ENCODE measurements at places on chromosomes 4 and X.

GRCh38 chrX:110310000-110310790 is 7.7 kb downstream of the AMMECR1 start:
- DNase-seq = no peak

DNA sequence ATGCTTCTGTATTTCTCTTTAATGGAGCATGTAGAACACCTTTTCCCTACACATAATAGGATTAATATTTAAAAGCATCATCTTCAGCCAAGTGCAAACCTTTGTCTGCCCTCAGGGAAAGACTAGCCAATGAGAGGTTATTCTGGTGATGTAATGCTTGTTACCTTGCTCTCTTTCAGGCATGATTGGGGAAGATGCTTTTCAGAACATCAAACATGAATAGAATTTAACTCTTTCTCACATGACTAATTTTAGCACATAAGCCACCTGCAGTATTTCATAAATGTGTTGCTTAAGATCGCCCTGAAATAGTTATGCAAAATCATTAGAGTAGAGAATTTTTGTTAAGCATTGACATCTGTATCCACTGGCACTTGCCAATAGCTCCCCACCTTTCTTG is 10.7 kb upstream of the EPGN start:
- DNase-seq = no peak

- no peak for DNase-seq
These were observed 455.3 kb downstream of the KCTD8 start for GRCh38 chr4:43993196-43993902.

GRCh38 chr4:108181704-108182103 is 13.0 kb upstream of the LEF1 start:
- no peak for DNase-seq

DNA sequence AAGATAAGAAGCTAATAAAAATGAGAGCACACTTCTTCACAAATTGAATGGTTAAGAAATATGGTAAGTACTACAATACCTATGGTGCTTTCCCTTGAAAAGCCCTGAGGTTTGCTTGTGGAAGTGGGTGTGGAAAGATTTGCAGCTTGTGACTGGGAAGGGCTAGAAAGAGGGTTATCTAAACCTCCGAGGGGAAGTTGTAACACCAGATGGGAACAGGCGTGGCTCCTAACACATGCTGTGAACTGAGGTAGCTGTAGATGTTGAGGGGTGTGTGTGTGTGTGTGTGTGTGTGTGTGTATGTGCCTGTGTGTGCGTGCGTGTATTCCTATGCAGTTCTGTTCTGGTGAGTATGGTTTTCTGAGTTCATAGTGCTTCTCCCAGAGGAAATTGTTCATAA is 21.5 kb downstream of the FRMPD4 start:
- no peak for DNase-seq

- no peak for DNase-seq
These were observed 648 bp upstream of the SCD5 start for GRCh38 chr4:82799006-82799881.

GRCh38 chr4:69718396-69719271 is 41.8 kb downstream of the SULT1B1 start:
- peak; percentile 64 for DNase-seq

- no peak for DNase-seq
These were observed 490.6 kb downstream of the RPA4 start for GRCh38 chrX:97374266-97374665.

GRCh38 chr4:14337892-14338584 is 664.2 kb upstream of the CPEB2 start:
- no peak for DNase-seq

DNA sequence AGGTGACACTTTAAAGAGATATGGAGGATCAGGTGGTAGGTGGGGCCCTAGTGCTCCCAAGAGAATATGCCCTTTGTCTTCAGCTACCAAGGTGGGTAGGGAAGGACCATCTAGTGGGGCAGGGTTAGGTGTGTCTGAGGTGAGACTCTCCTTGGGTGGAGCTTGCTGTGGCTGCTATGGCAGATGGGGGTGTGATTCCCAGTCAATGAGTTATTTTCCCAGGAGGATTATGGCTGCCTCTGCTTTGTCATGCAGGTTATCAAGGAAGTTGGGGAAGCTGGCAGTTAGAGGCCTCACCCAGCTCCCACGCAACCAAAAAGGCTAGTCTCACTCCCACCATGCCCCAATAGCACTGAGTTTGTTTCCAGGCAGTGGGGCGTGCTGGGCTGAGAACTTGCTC is 18.0 kb upstream of the SPIN2A start:
- no peak for DNase-seq

GRCh38 chr4:164538097-164538496 is 215.8 kb upstream of the SMIM31 start:
- DNase-seq = no peak

DNA sequence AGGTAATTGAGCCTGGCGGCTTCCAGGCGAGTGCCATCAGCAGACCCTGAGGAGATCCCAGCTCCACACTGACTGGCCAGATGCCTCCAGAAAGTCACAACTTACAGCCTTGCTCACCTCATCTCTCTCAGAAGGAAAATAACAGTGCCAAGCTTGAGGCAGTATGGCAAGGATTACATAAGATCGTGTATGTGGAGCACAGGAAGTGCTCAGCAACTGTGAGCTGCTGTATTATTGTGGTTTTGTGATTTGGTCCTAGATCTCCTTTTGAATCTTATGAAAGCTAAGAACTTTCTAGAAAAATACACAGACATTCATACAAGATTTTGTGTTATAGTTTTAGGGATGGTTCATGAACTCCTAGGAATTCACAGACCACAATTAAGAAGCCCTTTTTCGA is 14.0 kb downstream of the RASL11B start:
- DNase-seq = no peak

DNA sequence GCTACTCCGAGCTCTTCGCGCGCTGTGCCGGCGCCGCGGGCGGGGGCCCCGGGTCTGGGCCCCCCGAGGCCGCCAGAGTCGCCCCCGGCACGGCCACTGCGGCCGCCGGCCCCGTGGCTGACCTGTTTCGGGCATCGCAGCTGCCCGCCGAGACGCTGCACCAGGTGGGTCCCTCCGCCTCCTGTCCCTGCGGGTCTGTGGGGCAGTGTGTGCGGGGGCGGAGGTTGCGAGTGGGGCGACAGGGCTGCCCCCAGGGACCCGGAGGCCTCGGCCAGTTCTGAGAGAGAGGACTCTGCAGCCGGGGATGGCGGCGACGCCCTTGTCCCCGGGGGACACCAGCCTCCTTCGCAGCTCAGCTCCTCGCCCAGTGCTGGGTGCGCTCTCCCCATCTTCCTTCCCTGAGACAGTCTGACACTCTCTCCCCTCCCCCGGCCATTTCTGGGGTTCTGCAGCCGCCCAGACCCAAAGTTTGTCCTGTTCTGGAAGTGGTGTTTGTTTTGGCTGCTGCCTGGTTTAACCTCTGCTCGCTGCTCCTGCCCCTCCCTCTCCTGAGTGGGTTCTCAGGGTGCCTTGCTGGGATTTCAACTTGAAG is 609 bp downstream of the REPS2 start:
- DNase-seq = no peak

GRCh38 chr4:144820011-144820727 is 174.2 kb downstream of the HHIP start:
- DNase-seq = no peak

GRCh38 chr4:47519239-47519883 is 34.3 kb downstream of the ATP10D start:
- no peak for DNase-seq

- DNase-seq = no peak
These were observed 18.7 kb upstream of the ZNF157 start for GRCh38 chrX:47351706-47352105.

DNA sequence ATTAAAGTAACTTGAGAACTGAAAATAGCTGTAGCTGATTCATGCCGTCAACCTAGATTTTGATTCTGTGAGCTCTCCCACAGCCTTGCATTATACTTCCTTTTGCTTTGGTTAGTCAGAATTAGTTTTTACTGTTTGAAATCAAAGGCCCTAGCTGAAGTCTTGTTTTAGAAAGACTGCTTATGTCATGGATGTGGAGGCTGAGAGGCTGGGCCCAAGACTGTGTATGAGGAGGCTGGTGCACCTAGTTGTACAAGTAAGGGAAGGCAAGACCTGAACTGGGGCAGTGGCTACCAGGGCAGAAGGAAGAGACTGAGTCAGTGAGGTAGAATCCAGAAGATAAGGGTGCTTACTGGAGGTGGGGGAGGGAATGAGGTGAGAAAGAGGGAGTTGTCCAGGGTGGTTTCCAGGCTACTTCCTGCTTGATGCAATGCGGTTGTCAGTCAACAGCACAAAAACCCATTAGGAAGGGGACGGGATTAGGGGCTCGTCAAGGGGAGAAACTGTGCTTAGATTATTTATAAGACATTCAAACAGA is 76.2 kb upstream of the PAGE3 start:
- DNase-seq = no peak

GRCh38 chrX:65866146-65866545 is 173.7 kb downstream of the VSIG4 start:
- DNase-seq = no peak

DNA sequence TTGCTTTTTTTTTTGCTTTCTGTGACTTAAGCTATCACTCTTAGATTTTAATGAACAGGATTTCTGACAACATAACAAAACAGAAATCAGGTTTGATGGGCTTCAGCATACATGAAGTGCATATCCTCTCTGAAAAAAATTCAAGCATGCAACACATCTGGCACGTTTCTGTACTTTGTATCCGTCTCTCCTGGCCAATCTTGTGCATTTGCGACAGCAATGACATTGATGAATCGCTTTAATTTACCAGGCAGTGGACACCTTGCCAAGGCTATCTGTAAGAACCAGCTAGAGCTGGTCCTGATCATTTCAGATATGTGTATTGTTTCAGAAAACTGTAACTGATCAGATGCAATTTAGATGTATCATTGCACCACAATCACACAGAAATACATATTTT is 93.3 kb downstream of the CCSER1 start:
- DNase-seq = no peak

- DNase-seq = no peak
These were observed 84.7 kb downstream of the HPRT1 start for GRCh38 chrX:134544513-134545151.

DNA sequence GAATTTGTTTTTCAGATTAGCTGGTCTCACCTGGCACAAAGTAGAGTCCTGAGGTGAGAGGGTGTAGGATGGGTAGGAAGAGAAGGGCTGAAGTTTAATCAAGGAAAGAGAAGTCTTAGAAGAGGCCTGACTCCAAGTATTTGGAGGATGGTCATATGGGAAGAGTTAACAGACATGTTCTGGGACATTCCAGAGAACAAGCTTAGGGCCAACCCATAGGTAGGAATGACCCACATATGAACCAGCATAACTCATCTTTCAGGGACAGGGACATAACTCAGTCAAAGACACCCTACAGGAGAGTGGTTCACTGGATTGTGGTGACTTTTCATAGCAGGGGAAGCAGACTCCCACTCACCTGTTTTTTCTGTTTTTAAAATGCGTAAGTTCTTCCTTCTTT is 27.9 kb upstream of the ANXA5 start:
- no peak for DNase-seq

Data from glomerular endothelial cell (primary cell).